T-helper 9 cell (primary cell): ENCODE measurements at places on chromosomes 2 and 18.
A peak's percentile ranks its signal among the peaks of the same experiment; 100 is the strongest.

- no peak for DNase-seq
Observed at GRCh38 chr2:16622399-16622968, 43.1 kb downstream of the CYRIA start.

DNA sequence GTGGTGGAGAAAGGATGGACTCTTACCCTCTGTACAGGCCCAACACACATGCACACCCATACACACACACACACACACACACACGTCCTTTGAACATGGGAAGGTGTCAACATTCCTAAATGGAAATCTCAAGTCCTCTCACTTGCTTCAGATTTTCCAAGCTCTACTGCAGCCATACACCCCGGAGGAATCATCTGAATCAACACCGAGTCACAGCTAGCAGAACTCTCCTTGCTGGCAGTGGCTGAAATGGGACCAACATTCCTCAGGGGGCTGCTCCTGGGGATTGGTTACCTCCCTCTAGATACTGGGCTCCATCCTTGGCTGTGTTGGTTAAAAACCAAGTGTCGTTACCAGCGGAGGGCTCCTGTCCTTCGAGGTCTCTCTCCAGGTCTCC, 112.7 kb downstream of the BCL11A start:
- DNase-seq = no peak

DNA sequence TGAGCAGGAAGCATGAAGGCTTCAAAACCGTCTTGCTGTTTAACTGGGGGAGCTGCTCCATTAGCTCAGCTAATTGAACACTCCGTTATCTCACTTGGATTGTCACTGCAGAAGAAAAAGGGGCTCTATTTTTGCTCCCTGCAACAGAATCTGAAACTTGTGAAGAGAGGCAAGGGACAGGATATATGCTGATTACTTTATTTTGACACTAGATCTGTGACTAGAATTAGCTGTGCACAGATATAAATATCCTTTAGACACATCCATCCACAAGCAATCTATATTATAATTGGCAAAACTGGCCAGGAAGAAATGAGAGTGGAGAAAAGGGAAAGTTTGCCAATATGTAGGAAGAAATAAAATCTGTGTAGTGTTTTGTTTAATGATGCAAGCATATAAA, 700.1 kb upstream of the CHAC2 start:
- DNase-seq = no peak

DNA sequence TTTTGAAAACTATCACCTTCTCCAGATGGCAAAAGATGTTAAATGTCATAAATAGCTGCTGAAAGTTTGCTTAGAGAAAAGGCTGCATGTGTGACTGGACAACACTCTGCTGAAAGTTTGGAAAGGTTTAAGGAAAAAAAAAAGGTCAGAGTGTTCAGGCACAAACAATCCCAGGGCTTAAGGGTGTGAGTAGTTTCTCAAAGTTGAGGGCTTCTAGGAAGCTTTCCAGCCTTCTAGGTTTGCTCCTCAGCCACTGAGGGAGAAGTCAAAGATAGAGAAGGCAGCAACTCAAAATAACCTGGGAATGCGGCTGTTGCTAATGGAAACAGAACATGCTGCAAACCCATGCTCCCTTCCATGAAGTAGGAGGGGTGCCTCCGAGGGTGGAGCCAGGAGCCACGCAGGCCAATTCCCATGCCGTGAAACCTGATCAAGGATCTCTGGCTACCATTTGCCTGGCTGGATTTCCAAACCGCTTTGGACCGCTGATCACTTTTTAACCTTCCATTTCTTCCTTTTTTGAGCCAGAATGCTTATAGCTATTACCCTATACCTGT, 88.0 kb downstream of the TEX51 start:
- DNase-seq = no peak

DNA sequence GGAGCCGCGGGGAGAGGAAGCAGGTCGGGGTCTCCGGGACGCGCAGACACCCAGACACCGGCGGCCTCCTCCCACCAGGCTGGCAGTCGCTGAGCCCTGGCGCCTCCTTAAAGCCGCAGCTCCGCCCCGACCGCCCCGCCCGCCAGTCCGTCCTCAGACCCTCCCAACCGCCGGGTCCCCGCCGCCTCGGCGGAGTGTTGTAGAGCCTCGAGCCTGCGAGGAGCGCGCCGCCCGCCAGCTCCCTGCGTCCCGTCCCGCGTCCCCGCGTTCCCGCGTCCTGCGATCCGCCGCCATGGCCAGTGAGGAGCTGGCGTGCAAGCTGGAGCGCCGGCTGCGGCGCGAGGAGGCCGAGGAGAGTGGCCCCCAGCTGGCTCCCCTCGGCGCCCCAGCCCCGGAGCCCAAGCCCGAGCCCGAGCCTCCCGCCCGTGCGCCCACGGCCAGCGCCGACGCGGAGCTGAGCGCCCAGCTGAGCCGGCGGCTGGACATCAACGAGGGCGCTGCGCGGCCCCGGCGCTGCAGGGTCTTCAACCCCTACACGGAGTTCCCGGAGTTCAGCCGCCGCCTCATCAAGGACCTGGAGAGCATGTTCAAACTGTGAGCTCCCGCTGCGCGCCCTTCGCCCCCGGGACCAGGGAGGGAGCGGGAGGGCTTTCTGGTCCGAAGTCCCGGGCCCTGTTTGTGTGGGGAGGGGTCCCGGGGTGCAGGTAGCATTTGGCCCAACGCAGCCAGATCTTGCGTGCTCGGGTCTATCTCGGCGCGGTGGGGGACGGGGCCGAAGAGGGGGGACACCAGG, at the start of gene EFHD1:
EFHD1 (plus strand) TSS at position 192 of the 793 bp plus-strand sequence; CDS start at position 293, 101 bp downstream.
- DNase-seq = peak; percentile 20

DNA sequence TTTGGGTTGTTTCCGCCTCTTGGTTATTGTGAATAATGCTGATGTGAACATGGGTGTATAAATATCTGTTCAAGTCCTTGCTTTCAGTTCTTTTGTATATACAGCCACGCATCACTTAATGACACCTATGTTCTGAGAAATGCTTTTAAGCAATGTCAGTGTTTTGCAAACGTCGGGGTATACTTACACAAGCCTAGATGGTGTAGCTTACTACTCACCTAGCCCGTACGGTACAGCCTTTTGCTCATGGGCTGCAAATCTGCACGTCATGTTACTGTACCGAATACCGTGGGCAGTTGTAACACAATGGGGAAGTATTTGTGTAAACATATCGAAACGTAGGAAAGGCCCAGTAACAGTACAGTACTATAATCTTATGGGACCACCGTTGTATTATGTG, 12.4 kb downstream of the RALB start:
- DNase-seq = no peak
